ENCODE measurements at places on chromosomes 6 and 20. TPM values are rescaled to one million over a fixed set of nuclear protein-coding genes. Genes with fewer than 3 reads are reported as not detected.
A peak's percentile ranks its signal among the peaks of the same experiment; 100 is the strongest.

- peak; percentile 59 for DNase-seq
These were observed 771 bp downstream of the ARFRP1 start for GRCh38 chr20:63706852-63707557.

GMNN gene
- 105 TPM for total RNA-seq

- DNase-seq, result no peak
These were observed 100.4 kb downstream of the PXDC1 start for GRCh38 chr6:3650959-3651697.

- DNase-seq, result no peak
These were observed 55.8 kb downstream of the ARHGAP40 start for GRCh38 chr20:38657390-38657789.

NR2E1 gene
- total RNA-seq, result 1.2 TPM

- DNase-seq, result no peak
These were observed 2.8 kb upstream of the OOEP start for GRCh38 chr6:73372516-73372915.

GRCh38 chr6:159555082-159555875 is 137.8 kb downstream of the SOD2 start:
- no peak for DNase-seq

DNA sequence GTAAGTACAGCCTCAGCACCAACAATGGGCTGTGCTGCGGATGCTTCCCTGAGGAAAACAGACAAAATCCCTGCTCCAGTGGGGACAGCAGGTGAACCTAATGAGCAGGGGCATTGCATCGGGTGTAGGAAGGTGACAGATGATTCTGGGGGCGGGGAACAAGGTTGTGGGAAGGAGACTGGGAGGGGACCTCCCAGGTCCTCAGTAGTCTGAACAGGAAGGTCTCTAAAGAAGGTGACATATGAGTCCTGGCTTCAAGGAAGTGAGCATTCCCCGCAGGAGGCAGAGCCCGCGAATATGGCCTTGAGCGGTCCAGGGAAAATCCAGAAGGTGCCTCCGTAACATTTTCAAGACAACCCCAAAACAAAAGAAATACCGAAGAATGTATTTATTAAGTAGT is 19.4 kb downstream of the ULBP1 start:
- DNase-seq, result no peak

SPATA2 gene
- total RNA-seq, result 4.1 TPM

DNA sequence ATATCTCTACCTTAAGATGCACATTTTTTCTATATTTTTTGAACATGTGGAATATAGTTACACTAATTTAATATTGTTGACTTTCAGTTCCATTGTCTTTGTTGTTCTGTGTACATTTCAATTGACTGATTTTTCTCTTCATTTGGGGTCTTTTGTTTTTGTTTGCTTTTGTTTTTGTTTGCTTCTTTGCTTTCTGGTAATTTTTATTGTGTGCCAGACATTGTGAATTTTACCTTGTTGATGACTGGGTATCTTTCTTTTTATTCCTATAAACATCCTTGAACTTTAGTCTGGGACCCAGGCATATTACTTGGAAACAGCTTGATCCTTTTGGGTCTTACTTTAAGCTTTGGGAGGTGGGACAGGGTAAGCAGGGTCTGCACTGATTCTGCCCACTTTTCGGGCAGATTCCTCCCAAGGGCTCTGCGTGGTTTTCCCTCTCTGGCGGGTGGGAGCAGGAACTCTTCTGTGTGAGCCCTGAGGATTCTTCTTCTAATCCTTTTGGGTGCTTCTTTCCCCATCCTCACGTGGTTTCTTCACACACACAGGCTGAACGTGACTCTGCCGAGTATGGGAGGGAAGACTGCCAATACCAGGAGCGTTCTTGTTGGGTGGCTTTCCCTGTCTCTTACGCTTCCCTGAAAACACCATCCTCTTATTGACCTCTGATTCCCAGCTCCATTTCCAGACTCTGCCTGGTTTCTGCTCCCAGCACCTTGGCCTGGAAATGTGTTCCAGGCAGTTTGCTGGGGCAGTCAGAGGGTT is 200.5 kb downstream of the ARID1B start:
- DNase-seq, result peak; percentile 73

DNA sequence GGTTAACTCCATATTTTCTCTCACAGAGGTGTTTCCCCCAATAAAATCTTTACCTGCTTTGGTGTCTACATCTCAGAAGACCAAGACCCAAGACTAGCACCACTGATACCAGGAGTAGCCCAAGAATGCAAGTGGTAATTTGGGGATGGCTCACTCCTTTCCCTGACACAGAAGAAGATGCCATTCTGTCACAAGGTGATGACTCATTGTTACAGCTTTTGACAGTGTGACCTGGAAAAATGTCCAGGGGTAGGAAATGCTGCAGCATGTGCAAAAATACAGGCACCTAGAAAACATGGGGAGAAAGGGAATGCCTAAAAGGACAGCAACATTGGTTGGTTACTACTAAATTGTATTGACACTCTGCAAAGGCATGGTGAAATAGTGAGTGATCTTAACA is 254.0 kb upstream of the GJE1 start:
- DNase-seq, result peak; percentile 37

DNA sequence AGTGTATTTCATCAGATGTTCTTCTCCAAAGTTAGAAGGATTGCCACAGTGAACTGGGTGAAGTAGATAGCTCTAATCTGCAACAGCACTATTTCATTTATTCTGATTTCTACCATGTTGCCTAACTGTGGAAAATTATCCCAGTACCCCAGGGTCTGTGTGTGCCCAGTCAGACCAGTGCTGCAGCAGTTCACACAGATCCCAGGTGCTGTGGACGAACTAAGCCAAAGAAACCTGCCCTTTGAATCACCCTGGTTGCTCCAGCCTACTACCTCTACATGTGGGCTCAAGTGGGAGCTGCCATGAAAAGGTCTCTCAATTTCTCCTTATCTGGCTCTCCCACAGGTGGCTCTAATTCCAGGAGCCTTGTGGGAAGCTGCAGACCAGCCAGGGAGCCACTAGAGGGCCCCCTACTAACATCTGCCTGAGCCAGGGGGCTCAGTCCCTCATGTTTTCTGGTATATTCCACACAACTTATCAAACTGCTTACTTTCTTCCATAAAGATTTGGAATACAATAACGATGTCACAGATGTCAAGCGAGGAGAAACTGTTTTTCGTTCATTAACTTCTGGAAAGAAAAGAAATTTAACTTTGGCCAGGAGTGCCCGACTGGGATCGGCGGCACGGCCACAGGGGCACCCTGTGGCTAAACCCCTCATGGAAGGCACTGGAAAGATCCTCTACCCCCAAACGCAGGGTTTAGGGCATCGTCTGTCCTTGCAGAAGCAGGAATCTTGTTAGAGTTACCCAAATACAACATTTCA is 31.6 kb upstream of the LY86 start:
- peak; percentile 45 for DNase-seq

VGLL2 gene
- total RNA-seq, result not detected

DNA sequence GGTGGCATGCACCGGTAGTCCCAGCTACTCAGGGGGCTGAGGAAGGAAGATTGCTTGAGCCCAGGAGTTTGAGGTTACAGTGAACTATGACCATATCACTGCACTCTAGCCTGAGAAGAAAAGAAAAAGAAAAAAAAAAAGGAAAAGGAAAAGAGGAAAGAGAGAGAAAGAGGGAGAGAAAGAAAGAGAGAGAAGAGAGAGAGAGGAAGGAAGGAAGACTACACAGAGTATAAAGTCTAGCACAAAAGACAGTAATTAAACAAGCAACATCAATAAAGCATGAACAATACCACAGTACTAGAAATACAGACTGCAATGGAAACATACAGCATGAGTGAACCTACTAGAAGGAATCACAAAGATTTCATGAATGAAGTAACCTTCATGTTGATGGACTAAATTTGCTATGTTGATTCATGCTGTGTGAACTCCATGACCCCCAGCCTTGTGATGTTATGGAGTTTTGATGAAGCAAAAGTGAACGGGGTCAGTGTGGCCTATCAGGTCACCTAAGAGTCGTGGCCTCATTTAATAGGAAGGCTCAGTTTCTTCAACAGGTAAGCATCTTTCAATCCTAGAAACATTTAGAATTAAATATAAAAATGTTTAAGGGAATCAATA is 57.6 kb downstream of the NUDT3 start:
- DNase-seq, result no peak

DNA sequence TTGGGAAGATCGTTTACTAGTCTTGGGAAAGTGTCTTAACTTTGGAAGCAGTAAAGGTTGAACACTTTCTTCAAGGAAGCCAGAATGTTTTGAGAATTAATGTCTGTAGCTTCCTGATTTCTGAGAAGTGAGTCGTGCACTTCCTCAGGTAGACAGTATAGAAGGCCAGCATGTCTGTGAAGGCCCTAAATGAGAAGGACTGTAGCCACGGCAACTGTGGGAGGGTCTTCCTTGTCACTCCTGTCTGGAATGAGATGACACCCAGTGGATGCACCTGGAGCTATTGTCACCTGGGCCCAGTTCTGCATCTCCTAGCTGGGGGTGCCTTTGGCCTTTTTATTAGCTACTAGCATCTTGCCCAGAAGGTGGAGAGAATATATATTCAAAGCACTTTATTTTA is 8.8 kb downstream of the STX16 start:
- peak; percentile 23 for DNase-seq

DNA sequence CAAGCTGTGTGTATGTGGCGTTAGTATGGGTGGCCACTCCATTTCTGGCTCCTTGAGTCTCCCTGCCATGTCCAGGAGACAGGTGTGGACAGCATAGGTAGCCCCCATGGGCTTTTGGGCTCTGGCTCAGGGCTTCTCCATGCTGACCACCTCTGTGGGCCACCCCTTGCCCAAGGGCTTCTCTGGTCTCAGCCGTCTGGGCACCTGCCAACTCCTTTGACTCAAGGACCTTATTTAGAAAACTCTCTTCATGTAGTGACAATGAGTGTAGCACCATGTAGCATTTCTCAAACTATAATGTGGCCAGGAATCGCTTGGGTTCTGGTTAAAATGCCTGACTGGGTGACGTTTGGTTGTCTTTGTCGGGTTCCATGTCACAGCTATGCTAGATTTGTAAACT is 5.1 kb upstream of the GTSF1L start:
- DNase-seq, result peak; percentile 41

- peak; percentile 74 for DNase-seq
These were observed 20.3 kb downstream of the TBPL1 start for GRCh38 chr6:133973109-133973971.

DNA sequence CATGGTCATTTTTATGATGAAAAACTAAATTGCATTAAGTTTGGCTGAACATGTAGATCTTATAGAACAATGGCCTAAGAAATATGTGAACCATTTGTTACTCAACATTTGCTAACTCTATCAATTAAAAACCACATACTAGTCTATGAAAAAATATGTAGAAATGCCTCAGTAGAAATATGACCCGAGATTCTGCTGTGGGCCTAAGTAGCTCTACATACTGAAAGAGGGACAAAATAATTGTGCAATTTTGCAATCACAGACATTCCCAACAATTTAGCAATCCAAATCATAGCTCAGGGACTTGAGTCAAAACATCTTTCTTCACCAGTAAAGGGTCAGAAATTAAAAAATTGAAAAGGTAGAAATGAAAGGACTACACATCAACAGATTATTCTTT is 619.0 kb downstream of the FRK start:
- peak; percentile 0 for DNase-seq

FAM217A gene
- total RNA-seq, result not detected

DYNLT2 gene
- total RNA-seq, result 0.76 TPM

DUSP15 gene
- 3.2 TPM for total RNA-seq

- DNase-seq, result peak; percentile 53
These were observed 11.5 kb downstream of the MAPK14 start for GRCh38 chr6:36039112-36039511.

PTGIS gene
- total RNA-seq, result 0.07 TPM

DNA sequence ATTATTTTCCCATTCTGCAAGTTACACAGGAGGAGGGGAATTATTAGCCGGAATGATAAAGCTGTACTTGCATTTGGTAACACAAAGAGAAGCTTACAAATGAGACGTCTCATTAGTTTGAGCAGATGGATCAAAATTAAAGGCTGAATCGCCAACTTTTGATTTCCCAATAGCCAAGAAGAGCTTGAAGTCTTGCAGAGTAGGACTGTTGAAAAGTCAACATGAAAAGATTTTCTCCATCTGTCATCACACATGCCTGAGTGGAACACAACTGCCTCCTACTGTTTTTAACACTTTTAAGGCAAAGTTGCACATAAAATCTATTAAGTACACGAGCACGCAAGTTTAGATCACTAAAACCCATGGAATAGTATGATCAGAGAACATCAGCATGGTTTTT is 176.2 kb downstream of the ASCC3 start:
- no peak for DNase-seq

DNA sequence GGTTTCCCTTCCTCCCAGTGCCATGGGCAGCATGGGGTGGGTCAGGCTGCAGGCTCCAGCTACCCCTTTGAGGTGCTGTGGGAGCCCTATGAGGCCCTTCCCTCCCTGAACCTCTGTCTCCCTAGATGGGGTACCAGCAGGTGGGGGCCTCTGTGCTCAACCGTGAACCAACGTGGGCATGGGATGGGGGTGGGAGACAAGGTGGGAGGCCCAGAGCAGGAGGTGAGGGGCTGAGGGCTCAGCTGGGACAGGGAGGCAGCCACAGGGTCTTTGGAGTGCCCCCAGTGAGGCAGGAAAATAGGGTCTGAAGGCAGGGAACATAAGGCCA is 33.3 kb downstream of the SUN5 start:
- no peak for DNase-seq

- DNase-seq, result no peak
These were observed 10.1 kb downstream of the EZR start for GRCh38 chr6:158808941-158809678.

DNA sequence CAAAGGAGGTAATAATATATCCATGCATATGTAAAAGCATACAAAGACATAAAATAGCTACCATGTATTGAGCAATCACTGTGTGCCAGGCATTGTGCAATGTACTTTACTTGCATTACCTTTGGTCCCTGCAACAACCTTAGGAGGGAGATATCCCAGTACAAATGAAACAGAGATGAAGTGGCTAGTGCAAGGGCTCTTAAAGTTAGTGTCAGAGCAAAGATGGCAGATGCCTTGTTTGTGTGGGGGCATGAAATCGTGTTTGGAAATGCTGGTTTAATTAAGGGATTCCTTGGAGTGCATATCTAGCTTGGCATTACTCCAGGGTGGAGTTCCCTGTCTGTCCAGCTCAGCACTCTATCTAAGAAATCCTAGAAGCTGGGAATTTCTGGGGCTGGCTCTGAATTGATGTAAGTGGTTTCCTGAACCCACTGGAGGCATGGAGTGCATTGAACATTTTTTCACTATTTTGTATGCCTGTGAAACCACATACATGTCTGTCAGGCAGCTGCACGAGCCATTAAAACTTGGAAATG is 9.8 kb downstream of the PAQR8 start:
- no peak for DNase-seq

All from M059J (cell line).